ENCODE measurements at places on chromosomes 11 and 22. TPM values are rescaled to one million over a fixed set of nuclear protein-coding genes. Genes with fewer than 3 reads are reported as not detected.
A peak's percentile ranks its signal among the peaks of the same experiment; 100 is the strongest.

Gene KBTBD3
- 9.1 TPM for total RNA-seq

Gene PACSIN3
- 49.4 TPM for total RNA-seq

Gene CASP5
- not detected for total RNA-seq

Gene SEC14L3
- 0.25 TPM for total RNA-seq

Gene CBX6
- total RNA-seq, result 18.6 TPM

Gene C11orf42
- not detected for total RNA-seq

Gene RAC2
- total RNA-seq, result 2.6 TPM

Gene CD248
- 8.4 TPM for total RNA-seq

Gene ZNRF3
- total RNA-seq, result 17.2 TPM

Gene CCDC81
- total RNA-seq, result not detected

Gene MYEOV
- total RNA-seq, result 19.4 TPM

Gene PRG3
- total RNA-seq, result not detected

Gene GDPD4
- not detected for total RNA-seq

Gene ZNF215
- total RNA-seq, result 2.8 TPM

Gene TRIM49D1
- total RNA-seq, result not detected

Gene OR2D2
- total RNA-seq, result not detected

Gene CEND1
- total RNA-seq, result not detected

Gene SPDYC
- not detected for total RNA-seq

Gene DBX1
- not detected for total RNA-seq

Gene FGF19
- not detected for total RNA-seq

GRCh38 chr11:94224078-94224477 is 80.3 kb upstream of the IZUMO1R start:
- no peak for DNase-seq

DNA sequence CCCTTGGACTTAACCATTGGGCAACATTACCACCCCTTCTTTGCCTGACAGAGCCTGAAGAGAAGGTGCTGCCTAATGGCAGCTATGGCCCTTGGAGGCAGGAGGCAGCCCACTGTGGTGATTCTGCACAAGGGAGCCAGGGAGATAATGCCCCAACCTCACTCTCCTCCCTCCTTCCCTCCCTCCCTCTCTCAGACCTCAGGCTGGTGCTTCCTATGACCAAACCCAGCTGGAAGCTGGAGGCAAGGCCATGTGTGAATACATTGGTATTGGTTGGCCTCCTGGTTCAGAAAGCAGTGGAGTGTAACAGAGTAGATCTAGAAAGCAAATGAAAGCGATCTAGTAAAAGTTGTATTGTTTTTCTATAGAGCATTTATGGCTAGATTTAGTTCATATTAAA is 233.1 kb downstream of the CSNK2A3 start:
- no peak for DNase-seq

- DNase-seq, result no peak
Measured at GRCh38 chr22:49825944-49826602, 1.6 kb downstream of the BRD1 start.

- no peak for DNase-seq
Measured at GRCh38 chr22:44571566-44572413, 73.8 kb upstream of the RTL6 start.

DNA sequence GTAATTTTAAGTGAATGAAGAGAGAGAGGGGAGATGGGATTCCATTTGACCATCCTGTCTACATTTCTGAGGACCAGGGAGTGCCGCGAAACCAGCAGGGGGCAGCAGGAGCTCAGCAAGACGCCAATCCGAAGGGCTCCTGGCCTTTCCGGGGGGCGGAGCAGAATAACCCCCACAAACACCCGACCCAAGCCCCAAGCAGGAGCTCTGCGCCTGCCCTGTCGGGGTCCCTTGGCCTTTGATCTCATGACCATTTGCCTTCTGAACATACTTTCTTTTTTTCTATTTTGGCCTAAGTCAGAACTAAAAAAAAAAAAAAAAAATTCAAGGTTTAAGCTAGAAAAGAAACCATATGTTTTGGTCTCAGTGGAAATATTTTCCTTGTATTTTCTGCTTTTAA is 21.9 kb upstream of the SCN2B start:
- DNase-seq, result peak; percentile 55

DNA sequence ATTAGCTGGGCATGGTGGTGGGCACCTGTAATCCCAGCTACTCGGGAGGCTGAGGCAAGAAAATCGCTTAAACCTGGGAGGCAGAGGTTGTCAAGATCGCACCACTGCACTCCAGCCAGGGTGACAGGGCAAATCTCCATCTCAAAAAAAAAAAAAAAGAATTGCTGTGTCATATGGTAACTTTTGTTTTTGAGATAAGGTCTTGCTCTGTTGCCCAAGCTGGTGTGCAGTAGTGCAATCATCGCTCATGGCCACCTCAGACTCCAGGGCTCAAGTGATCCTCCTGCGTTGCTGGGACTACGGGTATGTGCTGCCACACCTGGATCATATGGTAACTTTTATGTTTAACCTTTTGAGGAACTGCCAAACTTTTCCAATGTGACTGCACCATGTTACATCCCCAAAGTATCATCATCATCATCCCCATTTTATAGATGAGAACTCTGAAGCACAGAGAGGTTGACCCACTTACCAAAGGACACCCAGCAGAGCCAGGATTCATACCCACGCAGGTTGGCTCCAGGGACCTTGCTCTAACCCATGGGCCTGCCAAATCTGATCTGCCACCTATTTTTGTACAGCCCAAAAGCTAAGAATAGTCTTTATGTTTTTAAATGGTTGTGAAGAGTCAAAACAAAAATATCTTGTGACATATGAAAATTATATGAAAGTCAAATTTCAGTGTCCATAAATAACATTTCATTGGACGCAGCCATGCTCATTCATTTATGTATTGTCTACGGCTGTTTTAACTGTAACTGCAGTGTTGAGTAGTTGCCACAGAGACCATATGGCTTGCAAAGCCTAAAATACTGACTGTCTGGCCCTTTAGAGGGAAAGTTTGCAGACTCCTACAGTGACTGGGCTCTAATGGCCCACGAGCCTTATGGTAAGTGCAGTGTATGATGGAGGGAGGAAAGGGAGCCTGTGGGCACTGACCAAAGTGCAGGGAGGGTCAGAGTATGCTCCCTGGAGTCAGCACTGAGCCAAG is 45.3 kb downstream of the GDPD5 start:
- no peak for DNase-seq

GRCh38 chr11:11793073-11793472 is 48.7 kb upstream of the USP47 start:
- no peak for DNase-seq

- DNase-seq, result no peak
Measured at GRCh38 chr11:62013537-62014476, 46.4 kb upstream of the FTH1 start.

DNA sequence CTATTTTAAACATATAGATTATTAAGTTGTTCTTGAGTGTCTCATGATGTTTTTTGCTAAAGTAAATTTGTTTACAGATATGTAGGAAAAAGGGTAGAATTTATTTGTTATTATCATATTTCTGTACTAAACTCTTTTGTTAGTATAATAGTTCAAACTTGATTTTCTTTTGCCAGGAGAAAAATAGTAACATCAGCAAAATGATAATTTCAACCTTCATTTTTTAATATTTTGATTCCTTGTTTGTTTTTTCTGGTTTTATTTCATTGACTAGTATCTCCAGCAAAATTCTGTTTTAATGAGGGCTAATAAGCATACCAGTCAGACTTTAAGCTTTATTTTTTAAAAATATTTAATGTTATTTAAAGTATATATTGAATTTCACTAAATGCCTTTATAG is 4.0 kb downstream of the OR1S1 start:
- no peak for DNase-seq

GRCh38 chr11:9759519-9760192 is 95.8 kb downstream of the SWAP70 start:
- peak; percentile 99 for DNase-seq

DNA sequence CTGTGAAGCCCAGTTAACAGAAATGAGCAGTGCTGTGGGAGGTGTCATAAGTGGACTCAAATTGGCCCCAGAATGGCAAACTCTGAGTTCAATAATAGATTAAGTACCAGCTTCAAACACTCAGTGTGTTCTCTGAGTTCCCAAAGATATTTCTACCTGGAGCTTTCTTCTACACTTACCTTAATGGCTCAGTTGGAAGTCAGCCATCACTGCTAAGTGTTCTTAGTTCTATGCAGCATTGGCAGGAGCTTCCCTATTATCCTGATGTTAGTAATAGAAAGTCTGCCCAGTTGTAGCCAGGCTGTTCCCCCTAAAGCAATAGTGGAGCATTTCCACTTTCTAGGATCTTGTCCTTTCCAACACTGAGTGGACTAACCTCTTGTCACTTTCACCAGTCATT is 9.7 kb upstream of the PIK3IP1 start:
- DNase-seq, result no peak

DNA sequence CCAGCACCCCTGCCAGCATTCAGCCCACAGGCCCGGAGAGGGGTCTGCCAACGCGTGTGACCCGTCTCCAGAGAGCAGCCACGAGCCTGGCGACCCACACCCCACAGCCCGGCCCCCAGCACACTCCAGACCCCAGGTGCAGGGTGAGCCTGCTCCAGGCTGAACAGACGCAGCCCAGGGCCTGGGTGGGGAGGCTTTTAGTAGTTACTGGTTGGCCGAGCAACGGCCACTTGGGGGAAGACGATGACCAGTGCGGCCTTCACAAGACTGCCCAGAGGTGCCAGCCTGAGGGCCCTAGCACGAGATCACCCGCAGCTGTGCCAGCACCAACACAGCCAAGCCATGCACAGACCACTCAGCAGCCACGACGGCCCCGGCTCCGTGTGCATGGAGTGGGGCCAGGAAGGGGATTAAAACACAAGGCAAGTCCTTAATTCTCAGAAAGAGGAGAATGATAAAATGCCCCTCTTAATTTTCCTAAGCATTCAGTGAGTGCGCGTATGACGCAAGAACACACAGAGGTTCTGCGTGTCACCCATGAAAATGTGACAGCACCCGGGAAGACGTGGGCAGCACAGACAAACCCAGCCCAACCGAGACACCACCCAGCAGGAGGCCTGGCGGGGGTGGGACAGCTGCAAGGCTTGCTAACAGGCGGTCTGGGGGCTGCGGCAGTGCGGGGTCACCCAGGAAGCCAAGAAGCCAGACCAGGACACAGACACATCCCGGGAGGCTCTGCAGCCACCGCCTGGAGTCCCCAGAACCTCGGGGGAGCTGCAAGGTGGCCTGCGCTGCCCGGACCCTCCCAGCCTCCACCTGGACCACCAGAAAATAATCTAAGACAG is 47.6 kb downstream of the BRD1 start:
- no peak for DNase-seq

DNA sequence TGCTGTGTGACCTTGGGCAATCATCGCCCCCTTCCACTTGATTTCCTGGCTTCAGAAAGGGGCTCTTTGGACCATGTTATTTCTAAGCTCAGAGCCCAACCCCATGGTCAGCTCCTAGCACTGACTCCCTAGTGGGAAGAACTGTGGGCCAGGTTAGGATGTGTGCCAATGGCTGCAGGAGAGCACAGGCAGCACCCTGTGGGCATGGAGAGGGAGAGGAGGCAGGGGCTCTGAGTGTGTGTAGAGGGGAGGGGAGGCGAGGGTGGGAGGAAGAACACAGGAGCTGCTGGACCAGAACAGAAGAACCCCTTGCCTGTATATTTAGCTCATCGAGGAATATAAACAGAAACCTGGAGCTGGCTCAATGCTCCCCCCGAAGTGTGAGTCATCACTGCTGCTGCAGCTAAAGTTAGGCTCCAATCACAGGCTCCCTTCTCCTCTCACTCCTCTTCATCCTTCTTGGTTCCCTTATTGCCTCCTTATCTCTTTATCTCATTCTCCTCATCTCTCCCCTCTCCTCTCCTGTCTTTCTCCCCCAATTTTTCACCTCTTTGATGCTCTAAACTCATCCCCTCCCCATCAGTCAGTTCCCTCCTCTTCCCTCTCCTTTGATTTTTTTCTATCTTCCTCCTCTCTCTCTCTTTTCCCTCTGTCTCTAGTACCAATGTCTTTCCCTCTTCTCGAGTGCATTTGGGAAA is 14.5 kb upstream of the RPS19BP1 start:
- no peak for DNase-seq

- no peak for DNase-seq
Measured at GRCh38 chr11:87832211-87832610, 343.0 kb downstream of the RAB38 start.

DNA sequence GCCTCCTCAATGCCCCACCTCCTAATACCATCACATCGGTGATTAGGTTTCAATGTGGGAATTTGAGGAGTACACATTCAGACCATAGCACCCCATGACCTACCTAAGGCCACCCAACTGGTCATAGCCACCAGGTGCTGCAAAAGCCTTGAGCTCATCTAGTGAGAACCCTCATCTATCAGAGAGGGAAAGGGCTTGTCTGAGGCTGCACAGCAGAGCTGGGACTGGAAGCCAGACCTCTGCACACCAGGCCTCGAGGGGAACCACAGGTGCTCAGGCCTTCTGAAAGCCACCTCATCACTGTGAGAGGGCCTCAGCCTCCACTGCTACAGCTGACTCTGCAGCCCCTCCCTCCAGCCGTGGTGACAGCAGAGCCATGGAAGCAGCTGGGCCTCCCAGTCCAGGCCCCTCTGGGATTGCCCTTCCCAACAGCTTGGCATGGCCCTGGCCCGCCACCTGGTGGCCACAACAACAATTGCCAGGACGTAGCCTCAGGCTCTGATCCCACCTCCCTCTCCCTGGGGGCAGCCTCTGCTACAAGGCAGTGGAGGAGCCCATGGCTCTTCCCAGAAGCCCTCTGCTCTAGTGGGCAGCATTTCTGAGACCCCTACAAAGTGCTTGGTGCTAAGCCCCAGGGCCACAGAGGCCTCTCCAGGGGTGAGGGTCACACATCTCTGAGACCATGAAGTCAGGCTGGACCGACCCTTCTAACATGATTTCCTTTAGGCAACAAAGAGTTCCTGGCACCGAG is 41.0 kb upstream of the PRDM11 start:
- DNase-seq, result peak; percentile 53

All from lower leg skin (tissue), 4 donors.